ENCODE measurements at places on chromosomes 2 and 18.
A peak's percentile ranks its signal among the peaks of the same experiment; 100 is the strongest.

GRCh38 chr2:62478093-62478580 is 27.9 kb downstream of the TMEM17 start:
- peak; percentile 11 for DNase-seq

DNA sequence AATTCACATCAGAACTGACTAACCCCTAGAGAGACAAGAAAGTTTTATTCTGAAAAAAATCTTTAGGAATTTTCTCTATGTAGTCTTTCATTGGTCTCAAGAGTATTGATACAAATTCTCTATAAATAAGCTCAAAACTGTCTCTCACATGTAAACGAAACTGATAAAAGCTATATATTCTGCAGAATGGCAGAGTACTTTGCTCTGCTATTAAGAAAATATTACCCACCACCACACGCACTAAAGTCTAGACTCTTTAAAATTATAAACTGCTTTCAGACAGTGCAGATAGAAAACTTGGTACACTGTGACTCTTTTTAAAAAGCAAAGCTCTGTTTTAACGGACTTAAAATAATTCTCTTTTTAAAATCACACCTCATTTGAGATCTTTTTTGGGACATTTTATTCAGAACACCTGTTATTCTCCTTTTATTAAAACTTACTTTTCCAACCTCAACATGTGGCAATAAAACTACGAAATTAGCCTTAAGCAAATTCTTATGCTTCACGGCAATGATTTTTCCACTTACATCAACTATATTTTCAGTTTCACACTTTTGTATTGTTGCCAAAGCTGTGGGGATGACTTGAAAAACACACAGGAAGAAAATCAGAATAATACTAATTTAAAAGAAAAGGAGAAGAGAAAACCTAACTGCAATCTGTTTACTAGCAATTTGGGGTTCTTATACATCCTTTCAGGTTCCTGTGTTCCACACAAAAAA is 58.0 kb downstream of the CCDC88A start:
- no peak for DNase-seq

- DNase-seq: no peak
Observed at GRCh38 chr2:240935103-240935876, 29.2 kb downstream of the CROCC2 start.

DNA sequence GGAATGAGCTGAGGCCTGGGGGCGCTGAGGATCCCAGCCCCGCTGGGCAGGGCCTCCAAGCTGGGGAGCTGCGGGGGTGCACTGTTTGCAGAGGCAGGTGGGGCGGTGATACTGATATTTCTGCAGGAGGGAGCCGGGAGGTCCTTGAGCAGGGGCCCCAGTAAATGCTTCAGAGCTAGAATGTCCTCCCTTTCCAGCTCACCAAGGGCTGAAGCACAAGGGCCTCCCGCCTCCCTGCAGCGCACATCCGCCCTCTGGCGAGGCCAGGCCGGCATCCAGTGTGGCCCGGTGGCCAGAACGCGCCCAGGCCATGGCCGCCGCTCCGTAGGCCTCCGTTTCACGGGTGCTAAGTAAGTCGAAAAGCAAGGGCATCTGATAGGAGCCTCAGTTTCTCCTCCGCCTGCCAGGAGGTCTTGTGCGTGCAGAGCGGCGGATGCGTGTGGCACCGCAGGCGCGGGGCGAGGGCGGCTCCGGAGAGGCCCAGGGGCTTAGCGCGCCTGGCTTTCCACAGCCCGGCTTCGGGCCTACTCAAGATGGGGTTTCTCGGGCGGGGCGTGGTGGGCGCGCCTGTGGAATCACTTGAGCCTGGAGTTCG is 29.5 kb upstream of the CHMP1B start:
- DNase-seq: no peak

- DNase-seq: no peak
Observed at GRCh38 chr18:45332871-45333270, 282.4 kb upstream of the SLC14A2 start.

DNA sequence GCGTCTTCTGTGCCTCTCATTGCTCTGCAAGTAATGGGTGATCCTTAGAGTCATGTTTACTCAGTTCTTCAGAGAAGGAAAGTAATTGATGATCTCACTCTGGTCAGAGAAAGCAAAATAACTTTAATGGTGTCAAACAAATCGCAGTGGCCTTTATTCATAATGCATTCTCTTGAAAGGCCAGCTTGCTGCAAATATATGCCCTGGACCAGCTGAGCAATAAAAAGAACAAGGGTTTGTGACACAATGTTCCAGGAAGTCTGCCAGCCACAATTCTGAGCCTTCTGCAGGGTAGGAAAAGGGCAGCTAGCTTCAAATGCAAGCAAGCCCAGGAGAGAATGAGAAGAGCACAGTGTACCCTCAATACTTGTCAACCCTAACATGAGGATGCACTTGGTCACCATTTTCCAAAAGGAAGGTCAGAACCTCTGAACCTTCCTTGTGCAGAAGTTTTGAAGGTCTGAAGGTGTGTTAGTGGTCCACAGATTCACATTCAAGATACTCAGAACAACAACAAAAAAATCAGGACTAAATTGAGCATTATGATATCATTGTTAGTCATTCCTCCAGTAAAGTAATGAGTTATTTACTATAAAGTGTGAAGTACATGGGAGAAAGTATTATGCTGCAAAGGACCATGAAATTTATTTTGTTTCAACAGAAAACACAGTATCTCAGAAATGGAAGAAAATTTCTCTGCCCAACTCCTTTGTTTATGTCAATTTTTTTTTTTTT is 355.6 kb downstream of the PAX3 start:
- DNase-seq: no peak

GRCh38 chr2:82591718-82592117 is 1867.4 kb downstream of the SUCLG1 start:
- no peak for DNase-seq

- DNase-seq: no peak
Observed at GRCh38 chr2:120772261-120772660, 36.6 kb downstream of the GLI2 start.

- peak; percentile 76 for DNase-seq
Observed at GRCh38 chr2:191797942-191798876, 48.7 kb downstream of the CAVIN2 start.

- DNase-seq: no peak
Observed at GRCh38 chr2:196836440-196836839, 27.3 kb upstream of the C2orf66 start.

GRCh38 chr2:132372276-132372675 is 44.3 kb upstream of the GPR39 start:
- no peak for DNase-seq

DNA sequence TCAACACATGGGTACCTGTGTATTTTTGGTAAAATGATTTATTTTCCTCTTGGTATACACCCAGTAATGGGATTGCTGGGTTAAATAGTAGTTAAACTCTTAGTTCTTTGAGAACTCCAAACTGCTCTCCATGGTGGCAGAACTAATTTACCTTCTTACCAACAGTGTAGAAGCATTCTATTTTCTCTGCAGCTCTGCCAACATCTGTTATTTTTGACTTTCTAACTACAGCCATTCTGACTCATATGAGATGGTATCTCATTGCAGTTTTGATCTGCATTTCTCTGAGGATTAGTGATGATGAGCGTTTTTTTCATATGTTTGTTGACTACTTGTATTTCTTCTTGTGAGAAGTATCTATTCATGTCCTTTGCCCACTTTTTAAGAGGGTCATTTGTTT is 180.6 kb downstream of the FSIP2 start:
- DNase-seq: no peak

GRCh38 chr2:129314120-129314519 is 665.3 kb upstream of the RAB6C start:
- DNase-seq: no peak

GRCh38 chr2:150917961-150918713 is 343.5 kb downstream of the RBM43 start:
- no peak for DNase-seq

- DNase-seq: no peak
Observed at GRCh38 chr2:217283460-217283859, 423.6 kb upstream of the TNP1 start.

- peak; percentile 67 for DNase-seq
Observed at GRCh38 chr2:195318440-195319111, 338.4 kb upstream of the SLC39A10 start.
